ENCODE measurements at places on chromosomes 5 and 9.

DNA sequence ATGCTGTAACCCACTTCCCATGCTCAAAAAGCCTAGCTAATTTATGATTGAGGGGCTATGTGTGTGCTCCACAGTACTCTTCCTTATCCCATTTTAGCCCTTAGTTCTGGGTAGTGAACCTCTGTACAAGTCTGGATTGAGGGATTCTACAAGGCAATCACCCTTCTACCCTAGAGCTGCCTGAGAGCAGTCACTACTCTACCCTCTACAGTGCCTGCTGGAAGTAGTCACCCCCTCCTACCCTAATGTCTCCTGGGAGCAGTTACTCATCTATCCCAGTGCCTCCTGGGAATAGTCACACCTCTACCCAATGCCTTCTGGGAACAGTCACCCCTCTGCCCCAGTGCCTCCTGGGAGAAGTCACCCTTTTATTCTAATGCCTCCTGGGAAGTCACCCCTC, 150.6 kb downstream of the ATP10B start:
- no peak for DNase-seq

DNA sequence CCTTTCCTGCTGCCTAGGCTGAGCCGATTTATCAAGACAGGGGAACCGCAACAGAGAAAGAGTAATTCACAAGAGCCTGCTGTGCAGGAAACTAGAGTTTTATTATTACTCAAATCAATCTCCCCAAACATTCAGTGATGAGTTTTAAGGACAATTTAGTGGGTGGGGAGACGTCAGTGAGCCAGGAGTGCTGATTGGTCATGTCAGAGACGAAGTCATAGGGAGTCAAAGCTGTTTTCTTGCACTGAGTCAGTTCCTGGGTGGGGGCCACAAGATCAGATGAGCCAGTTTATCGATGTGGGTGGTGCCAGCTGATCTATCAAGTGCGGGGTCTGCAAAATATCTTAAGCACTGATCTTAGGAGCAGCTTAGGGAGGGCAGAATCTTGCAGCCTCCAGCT, 19.0 kb downstream of the SNX24 start:
- no peak for DNase-seq

DNA sequence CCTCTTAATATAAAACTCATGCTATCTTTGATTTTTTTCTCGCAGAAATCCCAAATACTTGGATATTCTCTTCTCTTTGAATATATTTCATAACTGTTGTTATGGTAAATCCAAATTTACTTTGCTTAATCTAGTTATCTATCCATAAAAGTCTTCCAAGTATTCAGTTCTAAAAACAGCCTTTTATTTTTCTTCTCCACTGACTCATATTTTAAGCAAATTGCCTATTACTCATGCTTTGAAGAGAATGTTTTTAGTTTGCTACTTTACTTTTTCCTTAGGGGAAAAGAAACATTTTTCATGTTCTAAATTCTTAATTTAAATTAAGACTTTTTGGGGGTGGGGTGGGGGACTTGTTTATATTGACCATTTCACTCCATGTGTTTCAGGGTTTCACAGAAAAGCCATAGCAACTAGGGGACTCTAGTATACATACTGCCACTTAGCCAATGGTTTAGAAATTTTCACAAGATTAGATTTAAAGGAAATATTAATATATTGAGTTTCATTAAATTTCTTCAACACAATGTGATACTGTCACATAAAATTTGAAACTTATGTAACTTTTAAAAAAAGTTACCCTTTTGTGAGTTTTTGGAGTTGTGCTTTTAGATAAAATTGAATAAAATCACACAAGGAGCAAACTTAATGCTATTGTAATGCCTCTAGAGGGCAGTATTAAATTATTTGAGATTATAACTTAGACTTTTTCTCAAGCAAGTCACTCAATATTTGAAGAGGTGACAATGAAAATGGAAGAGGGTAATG, 545.8 kb upstream of the ARRDC3 start:
- peak; percentile 14 for DNase-seq

- no peak for DNase-seq
These were observed 211.7 kb downstream of the DENND1A start for GRCh38 chr9:123718188-123718587.

- peak; percentile 95 for DNase-seq
These were observed 111.8 kb downstream of the CARTPT start for GRCh38 chr5:71830681-71831539.

DNA sequence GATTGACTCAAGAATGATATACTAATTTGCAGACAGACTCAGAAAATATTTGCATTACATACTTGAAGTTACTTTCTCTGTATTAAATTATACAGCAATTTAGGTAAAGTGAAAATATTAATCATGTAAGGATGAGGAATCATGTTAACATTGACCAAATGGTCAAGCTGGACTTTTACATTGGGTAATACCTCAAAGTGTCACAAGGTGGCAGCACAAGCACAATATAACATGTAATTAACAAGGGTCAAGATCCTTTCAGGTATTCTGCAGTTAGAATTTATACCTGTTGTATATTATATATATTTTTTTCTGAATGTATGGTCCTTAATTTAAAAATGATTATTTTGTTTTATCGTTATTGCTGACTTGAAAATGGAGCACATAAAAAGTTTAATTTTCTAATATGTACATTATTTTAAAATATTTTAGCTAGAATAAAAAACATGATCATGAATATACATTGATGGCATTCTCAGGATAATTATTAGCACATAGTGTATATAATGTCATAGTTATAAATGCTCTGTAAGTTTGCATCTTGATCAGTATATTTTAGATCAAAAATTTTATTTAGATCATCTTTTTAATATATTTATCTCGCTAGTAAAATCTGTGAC, 8.6 kb downstream of the HAPLN1 start:
- peak; percentile 29 for DNase-seq

DNA sequence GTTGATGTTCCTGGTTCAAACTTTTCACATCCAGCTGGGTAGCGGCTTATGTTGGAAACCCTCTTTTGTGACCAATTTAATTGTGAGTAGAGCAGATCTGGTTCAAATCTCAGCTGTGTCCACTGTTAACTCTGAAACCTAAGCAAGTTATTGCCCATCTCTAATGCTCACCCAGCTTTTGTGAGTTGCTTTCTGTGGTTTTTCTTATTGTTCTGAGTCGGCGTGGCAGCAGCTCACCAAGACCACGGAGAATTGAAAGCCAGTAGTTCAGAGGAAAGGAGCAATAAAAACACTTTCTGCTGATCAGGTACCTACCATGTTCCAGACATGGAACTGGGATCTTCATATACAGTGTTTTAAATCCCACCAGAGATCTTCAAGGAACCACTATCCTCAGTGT, 114.4 kb downstream of the DOCK2 start:
- DNase-seq, result no peak

DNA sequence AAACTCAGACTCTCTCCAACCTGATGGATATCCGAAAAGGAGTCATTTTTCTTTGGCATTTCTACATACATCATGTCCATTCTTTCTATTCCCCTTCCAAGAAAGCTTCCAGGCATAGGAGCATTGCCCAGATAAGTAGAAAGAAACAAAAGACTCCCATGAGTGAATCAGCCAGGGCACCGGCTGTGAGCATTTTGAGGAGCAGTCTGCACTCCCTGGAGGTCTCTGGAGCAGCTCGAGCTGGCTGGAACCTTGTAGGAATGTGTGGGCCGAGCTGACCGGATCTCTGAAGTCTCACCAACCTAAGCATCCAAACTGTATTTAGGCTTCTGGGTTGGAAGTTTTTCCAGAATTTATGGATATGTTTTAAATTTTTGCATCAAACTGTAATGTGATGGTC, 161.4 kb upstream of the TRPC7 start:
- no peak for DNase-seq

Measured in fibroblast of skin of right quadriceps (primary cell).